ENCODE measurements at places on chromosomes 2 and 18.

- DNase-seq: no peak
Observed at GRCh38 chr2:230796280-230796862, 68.4 kb upstream of the ITM2C start.

GRCh38 chr2:166070231-166070630 lies 57.6 kb downstream of the SCN1A start:
- DNase-seq: no peak

DNA sequence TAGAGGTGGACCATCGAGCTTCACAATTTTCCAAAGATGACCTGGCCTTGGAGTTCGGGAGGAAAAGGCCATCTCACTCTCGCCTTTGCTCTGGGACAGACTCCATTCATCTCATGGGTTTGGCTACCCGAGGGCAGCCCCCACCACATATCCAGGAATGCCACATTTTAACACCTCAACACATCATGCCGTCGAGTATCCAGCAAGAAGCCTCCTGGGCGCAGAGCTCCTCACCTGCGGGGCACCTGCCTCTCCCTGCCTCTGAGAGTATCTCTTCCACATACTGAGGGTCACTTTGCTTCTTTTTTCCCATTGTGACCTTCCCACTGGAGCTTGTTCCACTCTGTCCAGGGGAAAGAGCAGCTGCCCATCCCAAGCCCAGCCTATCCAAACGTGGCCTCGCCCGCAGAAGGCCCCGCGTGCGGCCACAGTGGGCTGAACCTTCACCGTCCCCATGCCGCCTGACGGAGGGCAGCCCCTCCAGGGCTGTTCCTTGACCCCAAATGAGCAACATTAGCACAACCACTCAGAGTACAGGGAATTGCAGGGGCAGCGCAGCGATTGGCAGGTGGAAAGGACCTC lies 5.5 kb upstream of the LIMS2 start:
- DNase-seq: no peak

- DNase-seq: no peak
Observed at GRCh38 chr2:79272616-79273015, 113.1 kb upstream of the REG3A start.

DNA sequence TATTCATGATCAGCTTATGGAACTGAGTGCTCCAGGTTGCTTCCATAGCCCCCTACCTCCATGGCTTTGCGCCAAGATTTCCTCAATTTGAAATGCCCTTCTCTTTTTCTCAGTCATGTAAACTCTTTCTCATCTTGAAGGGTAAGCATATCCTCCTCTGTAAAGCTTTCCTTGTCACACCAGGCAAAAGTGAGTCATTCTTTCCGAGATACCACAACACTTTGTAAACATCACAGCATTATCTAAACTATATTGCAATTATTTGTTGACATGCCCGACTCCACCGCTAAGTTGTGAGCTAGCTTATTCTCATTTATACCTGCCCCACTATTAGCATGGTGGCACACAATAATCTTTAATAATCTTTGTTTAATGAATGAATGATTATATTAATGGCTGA lies 419.5 kb upstream of the CHST9 start:
- DNase-seq: no peak

DNA sequence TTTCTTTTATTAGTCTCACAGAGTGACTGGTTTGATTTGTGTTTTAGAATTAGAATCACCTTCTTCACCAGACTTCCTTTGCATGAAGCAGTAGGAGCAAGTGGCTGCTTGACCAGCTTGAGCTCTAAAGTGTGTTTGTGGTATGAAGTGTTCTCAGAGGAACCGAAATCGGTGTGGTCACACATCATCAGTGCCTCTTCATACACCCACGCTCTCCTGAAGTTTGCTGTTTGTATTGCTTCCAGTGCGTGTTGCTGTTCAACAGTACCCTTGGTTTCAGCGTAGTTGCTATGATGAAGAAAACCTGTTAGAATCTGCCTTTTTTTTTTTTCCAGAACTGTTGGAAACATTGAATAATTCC lies 77.9 kb downstream of the LIMS1 start:
- no peak for DNase-seq

DNA sequence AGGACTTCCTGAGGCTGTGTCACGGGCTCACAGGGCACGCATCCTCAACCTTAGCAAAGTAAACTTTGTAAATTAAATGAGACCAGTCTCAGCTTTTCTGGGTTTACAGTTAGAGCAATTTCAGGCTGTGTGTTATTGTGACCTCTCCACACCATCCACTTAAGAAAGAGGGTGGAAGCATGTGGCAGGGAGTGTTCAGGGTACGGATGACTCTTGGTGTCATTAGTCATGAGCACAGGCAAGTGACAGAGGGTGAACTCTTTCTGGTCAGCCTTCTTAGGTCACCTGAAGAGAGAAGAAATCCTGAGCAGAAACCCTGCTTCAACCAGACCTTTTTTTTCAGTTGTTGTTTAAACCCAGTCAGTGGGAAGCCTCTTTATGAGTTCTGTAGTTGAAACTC lies 207.9 kb downstream of the ICOS start:
- no peak for DNase-seq

DNA sequence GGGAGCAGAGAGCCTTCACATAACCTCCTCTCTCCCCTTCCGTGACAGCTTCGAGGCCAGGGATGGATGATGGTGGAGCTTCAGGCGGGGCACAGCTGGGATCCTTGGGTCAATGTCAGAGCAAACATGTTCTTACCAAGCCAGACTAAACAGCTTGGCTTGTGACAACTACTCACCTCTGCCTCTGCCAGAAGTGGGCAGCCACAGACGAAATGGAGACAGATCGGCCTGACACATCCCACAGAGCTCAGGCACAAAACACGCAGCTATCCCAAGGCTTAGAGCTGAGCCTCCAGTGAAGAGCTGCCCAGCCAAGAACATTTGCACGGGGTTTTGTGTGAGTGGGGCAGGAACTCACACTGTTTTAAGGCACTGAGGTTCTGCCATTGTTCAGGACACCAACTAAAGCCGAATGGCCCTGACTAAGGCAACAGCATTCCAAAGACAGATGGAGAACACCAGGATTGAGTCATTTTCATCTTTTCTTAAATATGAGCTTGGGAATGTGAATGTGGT lies 12.8 kb downstream of the PXDN start:
- no peak for DNase-seq

- DNase-seq: no peak
Observed at GRCh38 chr2:203451689-203452088, 83.4 kb downstream of the RAPH1 start.

DNA sequence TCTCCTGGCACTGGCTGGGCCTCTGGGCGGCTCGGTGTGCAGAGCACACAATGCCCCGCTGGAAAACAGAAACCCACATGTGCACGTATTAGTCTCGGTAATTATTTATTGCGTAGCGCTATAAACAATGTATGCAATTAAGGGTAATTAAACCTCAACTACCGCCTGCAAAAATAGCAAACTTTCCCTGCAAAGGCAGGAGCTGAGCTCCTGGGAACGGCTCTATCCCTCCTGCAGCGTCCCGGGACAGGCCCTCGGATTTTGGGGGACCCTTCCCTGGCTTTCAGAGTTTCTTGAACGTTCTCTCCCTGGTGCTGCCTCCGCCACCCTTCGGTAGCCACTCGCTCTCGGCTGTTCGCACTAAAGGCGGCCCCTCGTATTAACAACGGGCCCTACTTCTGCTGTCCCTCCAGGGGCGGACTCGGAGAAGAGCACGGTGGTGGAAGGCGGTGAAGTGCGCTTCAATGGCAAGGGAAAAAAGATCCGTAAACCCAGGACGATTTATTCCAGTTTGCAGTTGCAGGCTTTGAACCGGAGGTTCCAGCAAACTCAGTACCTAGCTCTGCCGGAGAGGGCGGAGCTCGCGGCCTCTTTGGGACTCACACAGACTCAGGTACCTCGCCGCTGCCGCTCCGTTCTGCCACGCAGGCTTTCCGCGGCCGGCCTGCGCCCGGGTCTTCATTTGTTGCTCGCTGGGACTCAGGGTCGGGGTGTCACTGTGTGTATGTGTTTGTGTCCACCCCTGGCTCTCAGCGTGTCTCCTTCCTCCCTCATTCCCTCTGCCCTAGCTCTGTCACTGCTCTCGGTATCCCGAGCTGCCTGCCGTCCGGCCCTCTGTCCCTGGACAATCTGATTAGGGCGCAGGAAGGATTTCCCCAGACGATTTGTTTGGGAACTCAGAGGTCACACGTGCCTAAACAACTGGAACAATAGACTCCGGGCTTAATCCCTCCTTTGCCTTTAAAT lies 1.2 kb downstream of the DLX1 start:
- peak; percentile 56 for DNase-seq

DNA sequence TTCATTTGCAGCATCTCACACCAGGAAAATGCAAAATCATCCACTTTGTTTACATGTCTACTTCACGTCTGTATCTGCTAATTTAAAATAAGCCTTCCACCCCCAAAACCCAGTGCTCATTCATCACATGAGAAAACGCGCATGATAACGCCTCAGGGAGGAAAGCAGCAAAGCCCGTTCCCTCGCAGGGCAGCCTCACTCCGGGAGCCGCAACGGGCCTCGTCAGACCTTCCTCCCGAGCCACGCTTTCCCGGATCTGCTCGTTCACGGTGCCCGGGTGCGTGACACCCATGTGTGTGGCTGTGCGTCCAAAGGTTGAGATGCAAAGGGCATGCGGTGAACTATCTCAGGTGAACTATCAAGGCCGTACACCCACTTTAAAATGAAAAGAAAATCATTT lies 59.8 kb downstream of the NDUFA10 start:
- no peak for DNase-seq

DNA sequence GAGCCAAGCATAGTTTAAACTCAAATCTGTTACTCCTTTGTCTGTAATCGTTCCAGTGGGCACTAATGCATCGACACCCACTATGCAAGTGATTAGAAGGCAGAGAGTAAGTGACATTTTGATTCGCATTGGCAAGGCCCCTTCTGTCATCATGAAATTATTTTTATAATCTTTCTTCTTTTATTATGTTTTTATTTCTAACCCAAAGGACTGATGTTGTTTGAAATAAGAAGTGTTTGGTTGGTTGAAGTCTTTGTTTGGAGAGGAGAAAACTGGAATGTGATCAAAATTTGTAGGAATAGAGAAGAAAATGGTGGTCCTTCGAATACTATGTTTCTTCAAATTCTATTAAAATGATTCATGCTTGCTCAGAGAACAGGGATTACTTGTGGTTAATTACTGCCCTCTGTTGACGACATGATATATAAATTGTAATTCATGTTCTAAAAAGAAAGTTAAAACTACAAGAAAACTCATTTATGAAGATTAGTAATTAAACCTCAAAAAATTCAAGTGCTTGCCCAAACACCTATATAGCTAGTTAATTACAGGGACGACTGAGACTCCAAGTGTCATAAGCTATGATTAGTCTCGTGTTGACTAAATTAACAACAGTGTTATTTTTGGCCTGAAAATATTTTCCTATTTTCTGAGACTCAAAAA lies 26.4 kb upstream of the TFPI start:
- peak; percentile 50 for DNase-seq
